ENCODE measurements at places on chromosomes 4 and X.

- no peak for DNase-seq
Observed at GRCh38 chr4:120202222-120202621, 135.6 kb upstream of the MAD2L1 start.

- DNase-seq = no peak
Observed at GRCh38 chrX:27608671-27609070, 18.5 kb downstream of the DCAF8L2 start.

GRCh38 chrX:18886005-18886343, 97.9 kb downstream of the PHKA2 start:
- no peak for DNase-seq

- no peak for DNase-seq
Observed at GRCh38 chr4:30696191-30696590, 24.0 kb upstream of the PCDH7 start.

- DNase-seq = no peak
Observed at GRCh38 chrX:1248331-1249061, 20.1 kb upstream of the CSF2RA start.

- DNase-seq = no peak
Observed at GRCh38 chrX:47502316-47503125, 19.5 kb upstream of the ZNF41 start.

DNA sequence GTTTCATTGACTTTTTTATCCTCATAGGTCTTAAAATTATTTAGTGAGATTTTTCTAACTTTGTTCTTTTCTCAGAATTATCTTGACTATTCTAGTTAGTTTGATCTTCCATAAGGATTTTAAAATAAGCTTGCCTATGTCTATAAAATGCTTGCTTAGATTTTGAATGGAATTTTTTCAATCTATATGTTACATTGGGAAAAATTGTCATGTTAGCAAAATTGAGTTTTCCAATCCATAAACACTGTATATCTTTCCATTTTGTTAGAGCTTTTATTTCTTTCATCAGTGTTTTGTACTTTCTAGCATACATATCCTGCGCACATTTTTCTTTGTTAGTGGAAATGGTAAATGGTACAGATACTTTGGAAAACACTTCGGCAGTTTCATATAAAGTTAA, 312.9 kb downstream of the PDHA2 start:
- no peak for DNase-seq

DNA sequence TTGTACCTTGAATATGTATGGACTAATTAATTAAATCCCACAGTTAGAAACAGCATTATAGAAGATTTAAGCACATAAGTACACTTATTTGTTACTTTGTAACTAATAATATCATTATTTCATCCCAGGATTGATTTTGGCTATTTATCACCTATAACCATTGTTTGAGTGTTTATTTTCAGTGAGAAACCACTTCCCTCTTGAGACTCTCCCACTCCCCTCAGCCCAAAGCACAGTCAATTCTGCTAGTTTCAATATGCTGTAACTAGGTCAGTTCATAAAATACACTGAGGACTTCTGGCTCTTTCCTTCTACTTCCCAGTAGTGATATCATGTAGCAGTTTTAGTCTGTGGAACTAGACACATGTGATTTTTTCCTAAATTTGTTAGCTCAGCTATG, 16.3 kb downstream of the OFD1 start:
- DNase-seq = no peak

DNA sequence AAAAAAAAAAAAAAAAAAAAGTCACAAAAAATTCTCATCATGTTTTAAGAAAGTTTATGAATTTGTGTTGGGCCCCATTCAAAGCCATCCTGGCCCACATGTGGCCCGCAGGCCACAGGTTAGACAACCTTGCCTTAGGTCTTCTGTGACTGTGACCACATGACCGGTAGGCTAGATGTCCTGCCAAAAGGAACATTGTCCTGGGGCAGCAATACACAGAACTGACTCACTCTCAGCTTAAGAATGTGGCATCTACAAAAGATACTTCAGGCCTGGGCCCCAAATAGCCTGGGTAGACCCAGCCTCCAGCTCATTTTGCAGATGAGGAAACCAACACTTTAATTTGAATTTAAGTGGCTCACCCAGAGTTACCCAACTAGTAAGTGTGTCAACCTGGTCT, 10.0 kb downstream of the AWAT2 start:
- no peak for DNase-seq

GRCh38 chr4:179586460-179586859, 2144.2 kb upstream of the AGA start:
- no peak for DNase-seq

DNA sequence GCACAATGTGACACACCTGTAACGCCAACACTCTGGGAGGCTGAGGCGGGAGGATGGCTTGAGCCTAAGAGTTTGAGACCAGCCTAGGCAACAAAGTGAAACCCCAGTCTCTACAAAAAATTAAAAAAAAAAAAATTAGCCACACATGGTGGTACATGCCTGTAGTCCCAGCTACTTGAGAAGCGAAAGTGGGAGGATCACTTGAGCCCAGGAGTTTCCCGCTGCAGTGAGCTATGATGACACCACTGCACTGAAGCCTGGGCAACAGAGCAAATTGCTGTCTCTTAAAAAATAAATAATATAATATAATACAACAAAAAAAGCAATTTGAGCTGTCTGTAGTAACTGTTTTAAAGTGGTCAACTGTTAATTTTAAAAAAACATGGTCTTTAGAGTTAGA, 13.2 kb downstream of the SPOCK3 start:
- DNase-seq = no peak

GRCh38 chrX:51336584-51336983, 4.0 kb downstream of the NUDT10 start:
- DNase-seq = peak; percentile 18

- DNase-seq = no peak
Observed at GRCh38 chr4:120824946-120825345, 97.6 kb downstream of the PRDM5 start.

DNA sequence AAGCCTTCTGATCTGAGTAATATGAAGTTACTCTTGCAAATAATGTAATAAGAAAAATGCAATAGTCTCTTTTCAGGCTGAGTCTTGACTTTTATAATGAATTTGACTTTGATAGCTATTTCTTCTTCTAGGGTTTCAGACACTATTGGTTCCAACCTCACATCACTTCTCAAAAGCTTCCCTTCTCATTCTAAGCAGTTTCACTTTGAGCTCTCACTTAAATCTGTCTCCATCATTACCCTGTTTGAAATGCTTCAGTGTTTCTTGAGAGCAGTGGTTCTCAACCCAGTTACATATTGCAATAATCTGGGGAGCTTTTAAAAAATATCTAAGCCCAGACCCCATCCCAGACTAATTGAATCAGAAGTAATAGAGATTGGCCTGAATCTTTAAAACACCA, 40.5 kb upstream of the BMP2K start:
- no peak for DNase-seq

Data from endothelial cell of umbilical vein (primary cell).